Left ventricle myocardium inferior (tissue), 1 donor: ENCODE measurements at places on chromosomes 1 and 21. TPM values are rescaled to one million over a fixed set of nuclear protein-coding genes. Genes with fewer than 3 reads are reported as not detected.

WNT3A gene
- total RNA-seq, result not detected

LINGO4 gene
- total RNA-seq, result 0.77 TPM

MCOLN2 gene
- total RNA-seq, result 0.19 TPM

NEGR1 gene
- 9.7 TPM for total RNA-seq

GNAT2 gene
- total RNA-seq, result not detected

TMEM35B gene
- total RNA-seq, result 8.3 TPM

CGN gene
- total RNA-seq, result 0.52 TPM

ALX3 gene
- total RNA-seq, result not detected

NCAM2 gene
- total RNA-seq, result 4.4 TPM

OLFML2B gene
- total RNA-seq, result 3.4 TPM

C1orf116 gene
- 0.74 TPM for total RNA-seq

SERTAD4 gene
- 4.6 TPM for total RNA-seq

LMOD1 gene
- 9.2 TPM for total RNA-seq

RXRG gene
- 9.3 TPM for total RNA-seq

ARHGEF11 gene
- 29.1 TPM for total RNA-seq

ARV1 gene
- 19.3 TPM for total RNA-seq

GPR137B gene
- 36.7 TPM for total RNA-seq

OVAAL gene
- total RNA-seq, result 5.3 TPM

SLC6A9 gene
- total RNA-seq, result 1.2 TPM

SLAMF9 gene
- not detected for total RNA-seq

CRYBG2 gene
- not detected for total RNA-seq

CD164L2 gene
- total RNA-seq, result not detected

MAP1LC3C gene
- total RNA-seq, result 0.19 TPM

AHCYL1 gene
- 45.2 TPM for total RNA-seq

CFHR3 gene
- total RNA-seq, result not detected

PDC gene
- not detected for total RNA-seq

GSTM1 gene
- not detected for total RNA-seq

TDRD10 gene
- 2.6 TPM for total RNA-seq

IFI44L gene
- total RNA-seq, result 5.4 TPM

NLRP3 gene
- 0.66 TPM for total RNA-seq

GNG4 gene
- total RNA-seq, result 0.11 TPM

NBPF20 gene
- 0.88 TPM for total RNA-seq

PLD5 gene
- 0.11 TPM for total RNA-seq

PPIAL4G gene
- not detected for total RNA-seq

CCDC181 gene
- total RNA-seq, result 1.5 TPM

PRDX1 gene
- 255 TPM for total RNA-seq

PTPN22 gene
- total RNA-seq, result 0.44 TPM

MFAP2 gene
- 3.0 TPM for total RNA-seq

KCNJ9 gene
- 0.05 TPM for total RNA-seq

EXO1 gene
- 0.44 TPM for total RNA-seq

IL24 gene
- total RNA-seq, result not detected

GNG12 gene
- 35.1 TPM for total RNA-seq

RIMKLA gene
- 10.2 TPM for total RNA-seq

OR10K1 gene
- not detected for total RNA-seq

VCAM1 gene
- total RNA-seq, result 4.0 TPM

LENEP gene
- total RNA-seq, result not detected

DNASE2B gene
- not detected for total RNA-seq

SELE gene
- 0.44 TPM for total RNA-seq

LCE1F gene
- total RNA-seq, result not detected

IFI16 gene
- total RNA-seq, result 21.9 TPM

CRNN gene
- not detected for total RNA-seq

SPRR2B gene
- not detected for total RNA-seq

SERINC2 gene
- 1.6 TPM for total RNA-seq

ZBED6 gene
- total RNA-seq, result 11.1 TPM
